ENCODE measurements at places on chromosomes 12 and 14.

DNA sequence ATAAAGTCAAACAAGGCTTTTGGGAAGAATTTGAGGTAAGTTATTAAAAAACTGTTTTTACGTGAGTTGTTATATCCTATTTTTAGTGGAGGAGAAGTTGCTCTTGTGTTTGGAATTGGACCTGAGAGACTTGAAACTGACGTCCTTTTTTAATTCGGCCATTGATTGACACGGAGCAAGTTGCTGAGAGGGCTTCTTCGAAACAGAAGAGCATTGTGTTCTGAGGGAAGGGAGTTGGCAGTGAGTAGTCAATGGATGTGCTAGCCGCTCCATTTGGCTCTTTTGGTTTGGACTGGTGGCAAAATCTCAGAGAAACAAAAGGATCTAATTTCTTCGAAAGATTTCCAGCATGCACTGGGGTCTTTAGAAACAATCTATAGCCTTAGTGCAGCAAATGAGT is 37.3 kb downstream of the PTPN11 start:
- DNase-seq: no peak

DNA sequence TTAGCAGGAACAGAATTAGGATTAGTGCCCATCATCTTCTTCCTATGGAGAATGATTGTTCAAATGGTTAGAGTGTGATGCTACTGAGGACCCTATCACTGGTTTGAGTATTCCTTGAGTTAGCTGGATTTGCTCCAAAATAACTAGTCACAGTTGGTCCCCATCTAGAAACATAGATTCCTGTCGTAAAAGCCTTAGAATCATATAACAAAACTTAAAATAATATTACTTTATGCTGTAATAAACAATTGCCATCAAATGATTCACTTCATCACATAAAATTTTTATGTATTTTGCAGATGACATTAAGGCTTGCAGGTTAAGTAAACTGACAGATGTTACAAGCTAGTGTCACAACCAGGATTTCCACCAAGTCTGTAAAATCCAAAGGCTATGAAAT is 209.8 kb downstream of the CCER1 start:
- DNase-seq: no peak

DNA sequence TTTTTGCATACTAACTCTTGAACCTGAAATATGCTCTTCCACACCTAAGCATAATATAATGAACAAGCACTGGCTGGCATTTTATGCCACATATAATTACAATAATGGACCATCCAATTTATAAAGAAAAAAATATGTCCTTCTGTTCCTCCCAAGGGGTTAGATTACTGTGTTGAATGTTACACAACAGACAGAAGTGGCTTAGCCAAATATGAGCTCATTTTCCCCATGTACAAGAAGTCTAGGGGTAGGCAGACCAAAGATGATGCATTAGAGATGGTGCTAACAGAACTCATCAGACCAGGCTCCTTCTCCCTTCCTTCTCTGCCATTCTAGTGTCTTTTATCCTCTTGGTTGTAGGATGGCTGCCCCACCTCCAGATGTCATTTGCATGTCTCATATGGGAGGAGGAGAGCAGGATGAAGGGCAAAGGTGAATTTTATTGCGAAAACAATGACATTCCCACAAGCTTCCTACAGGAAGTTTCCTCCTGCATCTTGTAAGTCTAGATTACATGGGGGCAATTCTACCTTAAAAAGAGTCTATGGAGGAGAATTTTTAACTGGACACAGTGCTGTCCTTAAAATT is 43.9 kb upstream of the SLC2A13 start:
- DNase-seq: no peak

DNA sequence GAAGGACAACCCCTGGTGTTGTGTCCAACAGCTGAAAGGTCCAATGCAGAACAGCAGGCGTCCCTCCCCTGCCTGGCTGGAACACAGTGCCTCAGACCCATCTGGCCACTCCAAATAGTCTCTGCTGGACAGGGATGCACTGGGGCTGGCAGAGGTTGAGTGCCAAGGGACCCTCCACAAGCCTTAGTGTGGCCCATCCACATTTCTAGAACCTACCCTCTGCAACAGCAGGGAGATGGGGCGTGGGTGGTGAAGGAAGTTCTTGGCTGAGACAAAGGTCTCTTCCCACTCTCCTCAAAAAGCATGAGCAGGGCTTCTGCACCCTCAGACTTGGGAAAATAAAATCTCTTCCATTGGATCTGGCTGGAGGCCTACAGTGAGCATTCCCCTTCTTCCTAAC is 36.5 kb downstream of the LTBP2 start:
- no peak for DNase-seq

DNA sequence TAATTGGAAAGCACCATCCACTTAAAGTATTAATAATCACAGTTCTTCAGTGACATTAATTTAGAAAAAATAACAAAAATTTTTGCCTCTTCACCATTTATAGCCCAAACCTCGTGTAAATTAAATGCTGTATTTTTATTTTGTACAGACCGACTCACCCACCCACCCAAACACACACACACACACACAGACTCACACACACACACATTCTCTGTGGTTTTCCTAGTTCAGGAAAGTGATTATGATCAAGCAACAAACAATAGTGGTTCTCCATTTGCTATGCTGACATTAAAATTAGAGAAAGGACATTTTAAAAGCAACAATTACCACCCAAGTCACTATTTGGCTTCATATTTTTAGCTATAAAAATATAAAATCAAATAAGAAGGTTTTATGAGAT is 112.5 kb upstream of the FLRT2 start:
- DNase-seq: no peak

GRCh38 chr14:34713681-34714319 is 593 bp downstream of the CFL2 start:
- no peak for DNase-seq

DNA sequence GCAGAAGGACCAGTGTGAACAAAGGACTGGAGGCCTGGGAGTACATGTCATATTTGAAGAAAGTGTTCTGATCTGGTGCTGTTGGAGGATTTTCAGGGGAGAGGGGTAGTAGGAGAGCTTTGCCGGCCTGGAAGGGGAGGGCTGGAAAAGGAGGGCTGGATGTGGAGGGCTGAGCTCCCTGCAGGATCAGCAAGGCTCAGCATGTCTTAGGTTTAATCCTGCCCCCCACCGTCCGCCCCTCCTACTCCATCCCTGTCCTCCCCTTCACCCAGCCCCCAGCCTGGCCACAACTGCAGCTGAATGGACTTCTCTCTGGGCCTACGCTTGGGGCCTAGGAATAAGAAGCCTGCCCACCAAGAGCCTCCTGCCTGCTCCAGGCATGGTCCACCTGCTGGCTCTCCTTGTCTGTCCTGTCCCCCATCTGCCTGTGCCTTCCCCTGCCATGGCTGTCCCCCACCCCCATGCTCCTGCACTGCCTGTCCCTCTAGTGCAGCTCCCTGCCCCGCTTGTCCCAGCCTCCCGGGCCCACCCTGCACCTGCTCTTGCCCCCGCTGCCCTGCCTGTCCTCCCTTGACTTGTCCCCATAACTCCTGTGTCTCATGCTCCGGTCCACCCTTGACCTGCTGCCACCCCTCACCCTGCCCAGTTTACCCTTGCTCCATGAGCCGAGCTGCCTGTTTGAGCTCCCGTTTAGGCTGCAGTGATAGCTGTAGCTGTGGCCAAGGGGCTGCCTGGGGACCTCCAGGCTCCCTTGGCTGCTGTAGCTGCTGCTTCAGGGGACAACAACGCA is 9.8 kb upstream of the RARG start:
- DNase-seq: no peak

DNA sequence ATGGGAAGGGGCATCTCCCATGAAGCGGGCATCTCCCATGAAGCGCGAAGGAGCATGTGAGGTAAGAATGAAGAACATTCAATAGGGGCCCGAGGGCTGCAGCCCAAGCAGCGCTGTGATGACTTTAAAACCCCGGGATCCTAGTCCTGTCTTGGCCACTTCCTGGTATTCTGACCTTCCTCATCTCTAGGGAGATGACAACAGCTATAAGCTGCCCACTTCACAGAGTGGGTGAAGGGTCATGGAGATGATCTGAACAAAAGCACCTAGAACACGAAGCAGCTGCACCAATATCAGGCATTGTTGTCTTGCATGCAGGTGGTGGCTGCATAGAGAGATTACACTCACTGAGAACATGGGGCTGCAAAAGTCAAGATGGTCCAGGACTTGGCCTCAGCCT is 64.5 kb downstream of the SPTB start:
- DNase-seq: no peak

DNA sequence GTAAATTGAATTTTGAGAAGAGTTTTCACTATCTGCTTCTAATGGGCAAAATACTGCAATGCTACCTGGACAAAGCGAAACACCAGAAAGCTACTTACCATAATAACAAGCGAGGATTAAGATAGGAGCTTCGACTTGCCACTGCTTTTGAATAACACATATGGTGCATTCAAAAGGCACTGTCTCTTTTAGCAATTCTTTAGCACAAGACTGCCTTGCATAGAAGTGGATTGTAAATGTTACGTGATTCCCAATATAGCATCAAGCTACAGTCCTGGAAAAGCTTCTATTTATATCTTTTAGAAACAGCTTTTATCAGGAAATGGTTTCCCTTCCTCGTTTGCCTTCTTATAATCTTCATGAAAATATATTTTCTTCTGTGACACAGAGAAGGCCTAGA is 258.7 kb upstream of the PDE3A start:
- DNase-seq: no peak

Measured in NCI-H2107 (cell line).